ENCODE measurements at places on chromosomes 6 and 20.

DNA sequence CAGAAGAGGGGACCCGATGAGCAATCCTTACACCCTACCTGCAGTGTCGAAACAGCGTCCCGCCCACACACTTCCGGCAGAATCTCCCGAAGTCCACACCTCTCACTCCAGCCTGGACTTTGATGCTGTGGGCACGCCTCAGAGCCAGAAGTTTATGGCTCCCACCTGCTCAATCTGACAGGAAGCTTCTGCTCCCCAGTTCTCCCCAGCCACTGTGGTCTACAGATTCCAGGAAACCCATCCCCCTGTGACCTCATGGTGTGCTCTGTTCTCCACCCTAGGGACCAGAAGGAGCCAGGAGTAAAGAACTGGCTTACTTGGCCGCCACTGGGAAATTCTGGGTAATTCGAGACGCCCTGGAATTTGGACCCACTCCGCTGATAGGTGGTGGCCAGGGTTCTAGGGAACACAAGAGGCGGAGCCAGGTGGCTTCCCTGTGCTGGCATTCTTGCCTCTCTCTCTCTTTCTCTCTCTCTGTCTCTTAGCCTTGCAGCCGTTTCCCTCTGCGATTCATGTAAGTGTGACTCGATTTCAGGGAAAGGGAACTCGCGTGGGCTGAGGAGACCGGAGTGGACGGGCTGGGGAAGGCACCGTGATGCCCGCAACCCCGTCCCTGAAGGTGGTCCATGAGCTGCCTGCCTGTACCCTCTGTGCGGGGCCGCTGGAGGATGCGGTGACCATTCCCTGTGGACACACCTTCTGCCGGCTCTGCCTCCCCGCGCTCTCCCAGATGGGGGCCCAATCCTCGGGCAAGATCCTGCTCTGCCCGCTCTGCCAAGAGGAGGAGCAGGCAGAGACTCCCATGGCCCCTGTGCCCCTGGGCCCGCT is at the start of gene TRIM15:
TRIM15 (plus strand) TSS at position 457 of the 828 bp plus-strand sequence; CDS start at position 596, 139 bp downstream.
- DNase-seq: no peak

GRCh38 chr6:163327165-163327880 is 87.2 kb upstream of the QKI start:
- DNase-seq: no peak

DNA sequence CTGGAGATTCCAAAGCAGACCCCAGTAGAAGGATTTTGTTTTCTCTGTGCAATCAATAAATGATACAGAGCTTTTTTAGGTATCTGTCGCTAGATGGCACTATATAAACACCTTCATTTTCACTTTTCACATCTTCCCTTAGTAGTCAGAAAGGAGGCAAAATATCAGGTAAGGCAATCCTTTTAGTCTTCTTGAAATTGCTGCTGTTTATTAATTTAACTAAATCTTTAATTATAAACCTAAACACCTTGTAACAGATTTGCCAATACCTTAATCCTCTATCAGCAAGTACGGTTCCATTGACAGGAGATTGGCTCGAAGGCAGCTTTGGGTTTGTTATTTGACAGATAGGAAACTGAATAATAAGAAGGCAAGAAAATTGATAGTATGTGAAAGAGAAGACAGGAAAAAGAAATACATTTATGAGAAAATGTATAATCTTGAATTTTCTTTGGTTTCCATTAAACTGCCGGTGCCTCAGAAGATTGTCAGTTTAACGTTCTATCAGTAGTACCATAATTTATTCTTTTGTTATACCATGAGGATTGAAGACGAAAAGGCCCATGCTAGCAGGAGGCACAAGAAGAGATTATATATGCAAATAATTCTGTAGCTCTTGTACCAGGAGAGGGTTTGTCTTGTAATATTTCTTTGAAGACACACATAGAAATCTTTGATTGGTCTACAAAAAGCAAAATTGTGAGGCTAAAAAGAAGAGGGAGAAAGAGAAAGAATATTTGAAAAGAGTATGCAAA is 23.5 kb upstream of the IBTK start:
- DNase-seq: no peak

DNA sequence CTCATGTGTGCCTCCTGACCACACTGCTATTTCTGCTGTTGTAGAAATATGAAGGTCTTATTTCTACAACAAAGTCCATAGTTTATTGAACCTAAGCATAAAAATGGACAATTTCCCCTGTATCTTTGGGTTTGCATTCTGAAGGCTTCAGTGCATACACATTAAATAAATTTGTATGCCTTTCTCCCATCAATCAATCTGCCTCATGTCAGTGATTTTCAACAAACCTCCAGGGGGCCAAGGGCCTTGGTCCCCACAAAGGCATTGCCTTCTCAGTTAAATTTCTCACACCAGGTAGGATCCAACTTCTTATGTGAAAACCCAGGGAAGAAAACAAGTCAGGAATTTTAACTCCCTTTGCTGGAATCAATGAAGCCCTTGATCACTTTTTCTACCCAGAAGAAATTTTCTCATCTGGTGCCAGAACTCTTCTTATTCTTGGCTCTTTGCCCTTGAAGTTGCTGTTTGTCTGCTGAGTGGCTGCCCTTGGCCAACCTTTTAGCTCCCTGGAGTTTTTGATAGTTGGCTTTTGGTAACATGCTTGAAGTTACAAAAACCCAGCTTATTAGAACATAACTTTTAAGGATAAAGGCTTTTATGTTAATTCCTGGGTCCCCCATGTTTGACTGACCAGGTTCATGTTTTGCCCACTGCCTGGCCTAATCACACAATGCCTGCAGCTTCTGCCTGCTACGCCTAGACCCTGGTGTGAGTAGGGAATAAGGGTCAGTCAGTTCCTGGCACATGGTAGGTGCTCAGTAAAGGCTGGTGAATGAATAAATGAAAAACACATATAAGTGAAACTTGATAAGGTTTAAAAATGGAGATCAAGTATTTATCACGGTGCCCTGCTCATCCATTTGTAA is 37.0 kb downstream of the SHLD1 start:
- no peak for DNase-seq

GRCh38 chr6:97009781-97010492 is 85.4 kb downstream of the KLHL32 start:
- DNase-seq: no peak

DNA sequence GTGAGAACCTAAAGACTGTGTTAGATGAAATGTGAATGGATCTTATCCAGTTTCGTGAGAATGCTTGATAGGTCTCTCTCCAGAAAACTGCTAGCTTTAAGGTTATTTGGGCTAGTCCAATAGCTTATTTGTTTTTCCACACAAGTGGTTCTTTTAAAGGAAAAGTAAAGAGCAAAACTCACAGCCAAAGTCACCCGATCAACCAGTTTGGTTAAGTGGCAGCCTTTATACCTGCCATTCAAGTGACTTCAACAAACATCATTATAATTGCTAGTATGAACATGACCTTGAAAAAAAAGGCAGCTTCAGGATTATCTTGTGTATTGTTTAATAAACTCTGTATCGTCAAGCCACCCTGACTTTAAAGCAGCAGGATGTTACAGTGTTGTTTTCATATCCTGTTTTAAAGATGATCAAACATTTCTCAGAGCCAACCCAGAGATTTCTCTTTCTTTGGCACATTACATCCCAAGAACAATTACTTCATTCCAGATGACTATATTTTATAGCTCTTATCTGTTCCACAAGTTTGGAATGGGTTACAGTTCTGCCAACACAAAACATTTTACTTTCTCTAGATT is 253.4 kb downstream of the EPHA7 start:
- DNase-seq: no peak

- no peak for DNase-seq
Measured at GRCh38 chr6:45997875-45998506, 17.7 kb downstream of the CLIC5 start.

DNA sequence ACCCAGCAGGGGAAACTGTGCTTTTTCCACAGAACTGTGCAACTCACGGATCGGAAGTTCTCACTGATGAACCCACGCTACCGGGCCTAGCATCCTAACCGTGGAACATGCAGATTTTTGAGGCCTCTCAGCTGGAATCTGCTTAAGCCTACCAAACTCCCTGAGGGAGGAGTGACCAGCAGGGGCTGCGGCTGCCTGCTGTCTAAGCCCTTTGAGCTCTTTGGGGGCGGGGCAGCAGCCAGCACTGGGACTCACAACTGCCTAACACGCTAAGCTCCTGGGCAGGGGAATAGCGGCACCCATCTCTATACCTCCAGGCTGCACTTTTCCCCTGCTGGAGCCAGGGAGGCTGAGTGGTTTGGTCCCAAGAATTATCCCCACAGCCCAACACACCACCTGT is 20.4 kb upstream of the METTL24 start:
- no peak for DNase-seq

DNA sequence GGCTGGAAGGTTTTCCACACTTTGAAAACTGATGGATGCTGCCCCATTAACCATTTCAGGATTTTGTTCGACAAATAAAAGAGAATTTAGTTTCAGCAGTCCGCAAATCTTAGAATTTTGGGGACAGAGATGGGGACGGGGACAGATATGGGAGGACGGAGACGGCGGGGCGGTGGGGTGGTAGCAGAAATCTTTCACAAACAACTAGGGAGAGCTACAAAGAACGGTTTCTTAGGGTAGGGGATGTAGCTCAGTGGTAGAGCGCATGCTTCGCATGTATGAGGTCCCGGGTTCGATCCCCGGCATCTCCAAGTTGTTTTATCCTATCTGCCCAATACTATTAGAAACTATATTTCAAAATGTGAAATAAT is 15.1 kb downstream of the HMGN4 start:
- DNase-seq: peak; percentile 40

GRCh38 chr6:30686009-30686907 is at the start of gene PPP1R18:
TSS of gene PPP1R18 (minus strand) at chr6:30686645. CDS start at chr6:30686018, 627 bp downstream.
- peak; percentile 31 for DNase-seq

GRCh38 chr6:105925706-105926105 is 160.4 kb upstream of the PRDM1 start:
- DNase-seq: no peak

DNA sequence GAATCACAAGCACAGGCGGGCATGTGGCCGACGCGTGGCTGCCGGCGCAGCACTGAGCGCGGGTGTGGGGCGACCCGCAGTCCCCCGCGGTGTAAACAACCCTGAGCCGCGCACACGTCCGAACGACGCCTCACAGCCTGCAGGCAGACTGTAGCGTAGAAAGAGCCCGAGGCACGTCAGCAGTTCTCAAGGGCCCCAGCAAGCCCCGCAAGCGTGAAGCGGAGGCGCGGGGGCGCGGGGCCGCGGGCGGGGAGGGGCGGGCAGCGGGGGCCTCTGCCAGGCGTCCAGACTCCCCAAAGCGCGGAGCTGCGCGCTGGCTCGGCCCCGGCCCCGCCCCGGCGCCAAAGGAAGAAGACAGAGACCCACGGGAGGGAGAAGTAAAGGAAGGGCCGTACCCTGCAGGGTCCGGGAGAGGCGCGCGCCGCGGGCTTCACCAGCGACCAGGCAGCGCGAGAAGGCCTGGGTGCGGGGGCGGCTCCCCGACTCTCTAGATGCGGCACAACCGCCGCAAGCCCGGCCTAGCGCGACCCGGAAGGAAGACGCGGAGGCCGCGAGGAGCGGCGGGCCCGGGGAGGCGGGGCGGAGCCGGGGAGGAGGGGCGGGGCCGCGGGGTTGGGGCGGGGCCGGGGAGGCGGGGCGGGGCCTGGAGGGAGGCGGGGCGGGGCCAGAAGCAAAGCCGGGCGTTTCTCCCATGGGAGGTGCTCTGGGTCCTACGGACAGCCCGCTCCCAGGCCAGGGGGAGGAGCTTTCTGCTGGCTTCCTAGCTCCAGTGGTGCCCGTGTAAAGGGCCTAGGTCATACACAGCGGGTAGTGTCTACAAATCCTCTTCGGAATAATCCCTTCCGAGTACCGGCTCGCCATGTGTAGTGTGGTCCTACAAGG is at the start of gene FBXL4:
FBXL4 (minus strand) TSS at position 536 of the 882 bp plus-strand sequence. CDS start 20,958 bp downstream, outside the sequence.
- DNase-seq: peak; percentile 66

- no peak for DNase-seq
Measured at GRCh38 chr6:8215631-8216030, 113.3 kb upstream of the EEF1E1 start.

- no peak for DNase-seq
Measured at GRCh38 chr20:7883309-7883708, 56.9 kb downstream of the HAO1 start.

GRCh38 chr20:35042268-35042667 is 50.3 kb downstream of the TRPC4AP start:
- no peak for DNase-seq

GRCh38 chr20:62378215-62378614 is 8.7 kb upstream of the RPS21 start:
- no peak for DNase-seq

GRCh38 chr6:12504325-12504966 is 212.1 kb upstream of the PHACTR1 start:
- DNase-seq: no peak

- DNase-seq: no peak
Measured at GRCh38 chr6:75481936-75482593, 11.5 kb downstream of the FILIP1 start.

- DNase-seq: no peak
Measured at GRCh38 chr6:33740204-33740608, 6.5 kb downstream of the IP6K3 start.

DNA sequence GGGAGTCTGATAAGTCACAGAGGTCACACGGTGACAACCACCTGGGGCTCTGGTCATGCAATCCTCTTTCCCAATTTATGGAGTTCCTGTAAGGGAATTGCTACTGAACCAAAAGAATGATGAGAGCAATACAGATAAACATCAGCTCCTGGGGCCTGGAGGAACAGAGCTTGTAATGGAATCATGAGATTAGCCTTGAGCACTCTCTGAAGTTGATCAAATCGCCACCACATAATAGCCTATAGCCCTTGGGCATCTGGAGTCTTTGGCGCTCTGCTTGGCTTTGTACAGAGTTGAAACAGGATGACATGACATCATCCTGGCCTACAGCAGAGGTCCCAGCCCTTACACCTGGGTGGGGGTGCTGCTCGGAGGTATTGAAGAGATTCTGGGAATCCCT is 154.3 kb upstream of the DTNBP1 start:
- DNase-seq: no peak

GRCh38 chr6:157240059-157240959 is 83.0 kb downstream of the TMEM242 start:
- DNase-seq: no peak

Data from activated CD8-positive, alpha-beta memory T cell treated with anti-CD3 and anti-CD28 coated beads for 1 hour (primary cell).